ENCODE measurements at places on chromosomes 4 and X.

DNA sequence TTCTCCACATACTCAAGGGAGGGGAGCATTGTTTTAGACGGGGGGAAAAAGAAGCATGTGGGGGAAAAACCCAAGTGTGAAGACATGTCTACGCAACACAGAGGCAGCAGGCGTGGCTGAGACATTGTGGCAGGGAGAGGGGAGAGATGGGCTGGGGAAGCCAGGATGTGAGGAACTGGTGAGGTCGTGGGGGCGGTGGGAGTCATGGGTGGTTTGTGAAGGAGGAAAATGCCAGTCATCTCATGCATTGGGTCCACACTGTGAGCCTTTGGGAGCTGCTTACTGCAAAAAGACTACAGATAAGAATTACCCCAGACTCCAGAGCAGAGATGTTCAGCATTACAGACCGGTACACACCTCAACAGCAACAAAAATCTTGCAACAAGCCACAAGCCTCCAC is 2.1 kb downstream of the JAKMIP1 start:
- no peak for DNase-seq

GRCh38 chrX:74453178-74453577 is 31.9 kb downstream of the SLC16A2 start:
- no peak for DNase-seq

DNA sequence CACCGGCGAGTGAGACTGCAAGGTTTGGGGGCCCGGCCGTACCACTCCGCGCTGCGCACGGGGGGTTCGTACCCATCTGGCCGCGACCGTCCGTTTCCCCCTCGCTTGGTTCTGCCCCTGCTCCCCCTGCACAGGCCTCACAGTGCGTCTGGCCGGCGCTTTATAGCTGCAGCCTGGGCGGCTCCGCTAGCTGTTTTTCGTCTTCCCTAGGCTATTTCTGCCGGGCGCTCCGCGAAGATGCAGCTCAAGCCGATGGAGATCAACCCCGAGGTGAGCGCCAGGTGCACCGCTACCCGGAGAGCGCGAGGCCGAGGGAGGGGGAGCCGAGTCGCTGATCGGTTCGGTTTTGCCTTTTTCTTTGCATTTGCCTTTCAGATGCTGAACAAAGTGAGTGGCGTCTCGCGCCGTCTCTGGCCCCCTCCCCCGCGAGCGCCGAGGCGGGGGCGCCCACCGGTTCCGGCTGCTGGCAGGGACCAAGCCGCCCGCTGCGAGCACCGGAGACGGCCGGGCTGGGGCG is at the start of gene UCHL1:
TSS of gene UCHL1 (plus strand) at position 189 of the 517 bp plus-strand sequence. CDS start at position 238, 49 bp downstream.
- peak; percentile 93 for DNase-seq

- peak; percentile 23 for DNase-seq
Observed at GRCh38 chr4:124804584-124804983, 92.1 kb upstream of the ANKRD50 start.

GRCh38 chr4:185573651-185574199 is 38.4 kb upstream of the PDLIM3 start:
- DNase-seq, result peak; percentile 75

DNA sequence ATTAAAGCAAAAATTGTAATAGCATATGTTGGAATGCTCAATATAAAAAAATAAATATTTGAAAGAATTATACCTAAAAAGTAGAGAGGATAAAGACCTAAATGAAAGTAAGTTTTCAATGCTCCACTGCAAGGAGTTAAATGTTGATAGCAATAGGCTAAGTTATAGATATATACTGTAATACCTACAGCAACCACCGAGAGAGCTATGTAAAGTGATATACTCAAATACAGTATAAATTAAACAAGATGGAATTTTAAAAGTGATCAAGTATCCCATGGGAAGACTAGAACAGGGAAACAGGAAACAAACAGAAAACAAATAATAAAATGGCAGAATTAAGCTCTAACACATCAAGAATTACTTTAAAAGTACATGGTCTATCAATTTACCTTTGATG is 73.9 kb downstream of the CASP3 start:
- no peak for DNase-seq

DNA sequence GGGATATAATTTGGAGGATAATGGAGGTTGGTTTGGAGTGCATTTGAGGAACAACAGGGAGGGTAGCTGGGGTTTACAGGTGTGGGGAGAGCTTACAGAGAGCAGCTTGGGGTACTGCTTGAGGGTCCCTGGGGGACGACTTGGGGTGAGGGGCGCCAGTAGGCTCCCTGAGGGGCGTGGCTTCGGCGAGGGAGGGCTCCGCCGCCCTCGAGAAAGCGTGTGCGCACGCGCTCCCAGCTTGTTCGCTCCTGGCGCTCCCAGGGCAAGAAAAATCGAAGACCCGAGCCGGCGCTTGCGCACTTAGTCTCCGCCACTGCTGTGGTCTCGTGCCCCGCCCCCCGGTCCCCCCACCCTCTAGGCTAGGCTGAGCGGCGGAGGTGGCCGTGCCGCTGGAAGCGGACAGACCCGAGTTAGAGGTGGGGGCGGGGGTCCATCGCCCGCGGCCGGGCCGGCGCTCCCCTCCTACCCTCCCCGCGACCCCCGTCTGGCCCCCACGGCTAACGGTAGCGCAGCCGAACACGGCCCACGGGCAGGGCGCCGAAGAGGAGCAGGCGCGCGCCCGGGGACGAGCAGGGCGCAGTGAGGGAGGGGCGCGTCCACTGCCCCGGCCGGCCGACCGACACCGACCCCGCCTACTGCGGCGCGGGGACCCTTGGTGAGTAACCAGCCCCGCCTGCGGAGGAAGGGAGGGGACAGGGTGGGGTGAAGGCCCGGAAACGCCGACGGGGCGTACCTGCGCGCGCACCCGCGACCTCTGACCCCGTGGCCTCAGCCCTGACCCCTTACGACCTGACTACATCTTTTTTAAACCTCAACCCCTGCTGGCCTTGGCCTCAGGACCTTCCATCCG is 5.4 kb upstream of the CCDC120 start:
- peak; percentile 77 for DNase-seq

GRCh38 chr4:128307123-128307571 is 19.5 kb upstream of the PGRMC2 start:
- no peak for DNase-seq

DNA sequence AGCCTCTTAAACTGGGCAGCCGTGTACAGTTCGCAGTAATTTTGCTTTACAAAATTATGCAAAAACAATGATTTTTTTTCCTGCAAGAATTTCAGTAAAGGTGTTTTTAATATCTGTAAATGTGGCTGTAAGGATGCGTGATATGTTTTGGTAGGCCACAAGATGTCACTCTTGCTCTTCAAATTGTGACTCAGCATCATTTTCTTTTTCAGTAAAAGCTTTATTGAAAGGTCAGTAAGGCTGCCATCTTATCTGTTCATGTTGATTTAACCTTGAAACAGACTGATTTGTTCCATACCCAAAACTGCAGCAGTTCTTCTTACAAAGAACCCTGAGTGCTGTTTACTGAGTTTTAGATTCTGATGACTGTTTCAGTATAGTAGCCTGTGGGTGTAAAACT is 39.9 kb downstream of the TXLNG start:
- DNase-seq, result peak; percentile 68

GRCh38 chrX:103879339-103879738 is 47.3 kb upstream of the RAB9B start:
- no peak for DNase-seq

GRCh38 chr4:5962416-5962815 is 55.8 kb downstream of the C4orf50 start:
- DNase-seq, result no peak

DNA sequence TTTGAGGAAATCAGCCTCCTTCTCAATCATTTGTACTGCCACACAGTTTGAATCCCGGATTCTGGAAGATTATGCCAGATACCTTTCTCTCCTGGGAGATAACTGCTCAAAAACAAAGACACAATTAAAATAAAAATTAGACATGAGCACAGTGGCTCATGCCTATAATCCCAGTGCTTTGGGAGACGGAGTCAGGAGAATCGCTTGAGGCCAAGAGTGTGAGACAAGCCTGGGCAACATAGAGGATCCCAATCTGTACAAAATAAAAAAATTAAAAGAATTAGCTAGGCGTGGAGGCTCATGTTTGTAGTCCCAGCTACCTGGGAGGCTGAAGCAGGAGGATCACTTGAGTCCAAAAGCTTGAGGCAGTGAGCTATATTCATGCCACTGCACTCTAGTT is 376.3 kb upstream of the ZFP42 start:
- no peak for DNase-seq

- DNase-seq, result no peak
Observed at GRCh38 chr4:6595897-6596537, 21.0 kb downstream of the MAN2B2 start.

DNA sequence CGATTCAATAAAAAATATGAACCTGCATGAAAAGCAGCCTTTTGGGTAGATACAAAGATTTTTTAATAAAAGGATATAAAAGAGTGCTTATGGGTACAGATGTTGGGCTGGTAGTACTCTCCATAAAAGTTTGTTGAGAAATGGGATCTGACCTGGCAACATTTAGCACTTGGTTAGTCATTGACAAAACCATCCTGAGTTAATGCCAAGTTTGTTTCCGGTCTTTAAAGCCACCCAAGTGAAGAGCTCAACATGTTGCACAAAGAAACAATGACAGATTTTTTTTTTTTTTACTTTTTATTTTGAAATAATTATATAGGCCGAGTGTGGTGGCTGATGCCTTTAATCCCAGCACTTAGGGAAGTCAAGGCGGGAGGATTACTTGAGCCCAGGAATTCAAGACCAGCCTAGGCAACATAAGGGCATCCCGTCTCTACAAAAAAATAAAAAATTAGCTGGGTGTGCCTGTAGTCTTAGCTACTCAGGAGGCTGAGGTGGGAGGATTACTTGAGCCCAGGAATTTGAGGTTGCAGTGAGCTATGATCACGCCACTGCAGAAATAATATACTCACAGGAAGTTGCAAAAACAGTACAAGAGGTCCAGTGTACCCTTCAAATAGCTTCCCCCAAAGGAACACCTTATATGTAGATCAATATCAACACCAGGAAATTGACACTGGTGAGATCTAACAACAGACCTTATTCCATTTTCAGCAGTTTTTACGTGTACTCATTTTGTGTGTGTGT is 16.6 kb downstream of the CHST7 start:
- DNase-seq, result peak; percentile 66

- no peak for DNase-seq
Observed at GRCh38 chrX:45266456-45266855, 65.8 kb upstream of the DIPK2B start.

GRCh38 chr4:45102716-45103115 is 376.4 kb upstream of the GNPDA2 start:
- no peak for DNase-seq

GRCh38 chr4:87476934-87477333 is 52.2 kb downstream of the SPARCL1 start:
- no peak for DNase-seq

DNA sequence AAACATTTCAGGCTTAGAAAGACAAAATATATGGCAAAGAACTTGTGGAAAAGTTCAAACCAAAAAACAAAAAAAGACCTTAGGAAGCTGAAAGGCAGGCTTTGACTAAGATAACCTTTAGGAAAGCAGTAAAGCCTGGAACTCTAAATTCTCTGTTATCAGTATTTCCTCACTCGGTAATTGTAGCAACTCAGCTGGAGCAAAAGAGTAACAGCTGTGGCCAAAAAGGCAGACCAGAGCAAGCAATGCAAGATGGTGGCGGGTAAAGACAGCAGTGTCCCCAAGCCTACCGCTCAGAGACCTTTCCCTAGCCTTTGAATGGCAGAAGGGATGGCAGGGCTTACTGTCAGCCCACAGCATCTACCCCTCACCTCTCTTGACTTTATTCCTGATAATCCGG is 63.1 kb upstream of the KLHL13 start:
- no peak for DNase-seq

DNA sequence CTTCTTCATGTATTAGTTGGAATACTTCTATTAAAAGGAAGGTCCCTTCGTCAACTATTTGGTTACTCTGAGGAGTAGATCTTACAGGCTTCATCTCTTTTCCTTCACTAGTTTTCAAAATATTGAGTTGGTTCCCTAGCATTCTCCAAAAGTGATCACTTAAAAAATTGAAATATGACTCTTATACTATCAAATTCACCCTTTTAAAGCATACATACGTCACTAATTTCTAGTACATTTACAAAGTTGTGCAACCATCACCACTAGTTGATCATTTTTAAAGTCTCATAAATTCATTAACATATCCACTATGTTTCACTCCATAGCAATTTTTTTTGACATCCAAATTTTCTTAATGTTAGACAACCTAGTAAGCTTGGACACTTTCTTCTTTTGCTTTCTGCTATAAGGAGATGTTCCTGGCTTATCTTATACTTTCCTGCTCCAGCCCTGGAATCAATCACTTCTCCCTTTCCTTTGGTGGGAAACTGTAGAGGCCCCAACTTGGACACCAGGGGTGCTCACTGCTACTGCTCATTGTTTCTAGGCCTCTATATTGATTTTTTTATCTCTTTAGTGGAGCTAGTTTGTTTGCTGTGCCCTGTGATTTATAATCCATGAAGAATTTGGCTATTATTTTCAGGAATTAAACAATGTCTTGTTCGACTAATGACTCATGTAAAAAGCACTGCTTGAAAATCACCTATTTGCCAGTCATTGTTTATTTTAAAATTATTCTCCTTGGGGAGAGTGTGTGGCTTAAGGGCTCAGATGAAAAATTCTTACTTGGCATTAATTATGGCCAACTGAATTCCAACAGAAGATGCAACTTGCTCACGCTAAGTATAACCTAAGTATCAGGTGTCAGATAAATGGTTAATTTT is 4.0 kb upstream of the ZFX start:
- DNase-seq, result peak; percentile 66

- DNase-seq, result no peak
Observed at GRCh38 chrX:26352891-26353430, 137.0 kb downstream of the MAGEB5 start.

GRCh38 chr4:90074322-90074886 is 52.8 kb upstream of the CCSER1 start:
- DNase-seq, result no peak

GRCh38 chr4:90122355-90122748 is 4.8 kb upstream of the CCSER1 start:
- no peak for DNase-seq

DNA sequence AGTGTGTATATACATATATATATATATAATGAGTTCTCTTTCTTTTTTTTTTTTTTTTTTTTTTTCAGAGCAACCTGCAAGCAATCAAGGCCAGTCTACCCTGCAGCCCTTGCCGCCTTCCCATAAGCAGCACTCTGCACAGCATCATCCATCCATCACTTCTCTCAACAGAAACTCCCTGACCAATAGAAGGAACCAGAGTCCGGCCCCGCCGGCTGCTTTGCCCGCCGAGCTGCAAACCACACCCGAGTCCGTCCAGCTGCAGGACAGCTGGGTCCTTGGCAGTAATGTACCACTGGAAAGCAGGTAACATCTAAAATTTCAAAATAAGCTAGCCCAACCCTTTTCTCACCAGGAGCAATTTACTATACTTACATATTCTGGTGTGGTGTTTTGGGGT is 316.3 kb downstream of the DCTD start:
- DNase-seq, result no peak

GRCh38 chrX:123736333-123736921 is 3.6 kb upstream of the THOC2 start:
- peak; percentile 38 for DNase-seq

Measured in adipocyte (in vitro differentiated cells).